ENCODE measurements at places on chromosomes 6 and 20. TPM values are rescaled to one million over a fixed set of nuclear protein-coding genes. Genes with fewer than 3 reads are reported as not detected.
A peak's percentile ranks its signal among the peaks of the same experiment; 100 is the strongest.

The CCDC167 gene
- total RNA-seq = 24.4 TPM

DNA sequence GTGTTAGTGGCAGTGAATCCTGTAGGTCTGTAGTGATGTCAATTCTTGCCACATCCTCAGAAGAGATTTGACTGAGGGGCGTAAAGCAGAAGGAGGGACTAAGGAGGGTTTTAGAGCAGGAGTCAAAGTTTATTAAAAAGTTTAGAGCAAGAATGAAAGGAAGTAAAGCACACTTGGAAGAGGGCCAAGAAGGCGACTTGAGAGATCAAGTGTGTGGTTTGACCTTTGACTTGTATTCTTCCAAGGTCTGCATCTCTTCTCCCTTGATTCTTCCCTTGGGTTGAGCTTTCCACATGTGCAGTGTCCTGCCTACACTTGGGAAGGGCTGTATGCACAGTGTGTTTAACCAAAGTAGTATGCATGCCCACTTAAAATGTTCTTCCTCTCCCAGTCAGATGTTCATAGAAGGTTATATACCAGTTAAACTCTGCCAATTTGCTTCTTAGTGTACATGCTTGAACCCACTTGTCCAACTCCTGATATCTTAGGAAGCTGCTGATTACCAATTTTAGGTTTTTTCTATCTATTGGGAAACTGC, 627.6 kb downstream of the MMUT start:
- DNase-seq = peak; percentile 45

The SLA2 gene
- total RNA-seq = not detected

DNA sequence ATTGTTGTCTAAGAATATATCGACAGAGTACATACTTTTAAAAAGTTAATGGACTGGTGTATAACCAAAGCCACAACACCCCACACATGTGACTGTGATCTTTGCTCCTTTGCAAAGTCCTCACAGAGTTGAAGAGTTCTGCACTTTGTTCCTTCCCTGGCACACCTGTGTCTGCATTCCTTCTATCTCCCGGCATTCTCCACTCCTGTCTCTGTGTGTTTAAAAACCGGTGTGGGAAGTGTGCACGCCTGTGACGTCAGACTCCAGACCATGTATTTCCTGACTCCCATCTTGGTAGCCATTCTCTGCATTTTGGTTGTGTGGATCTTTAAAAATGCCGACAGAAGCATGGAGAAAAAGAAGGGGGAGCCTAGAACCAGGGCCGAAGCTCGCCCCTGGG, at the start of gene IYD:
Gene IYD, plus strand, starts transcription at position 251 of the 400 bp plus-strand sequence. Its CDS starts 20 bp downstream, at position 271.
- DNase-seq = no peak

DNA sequence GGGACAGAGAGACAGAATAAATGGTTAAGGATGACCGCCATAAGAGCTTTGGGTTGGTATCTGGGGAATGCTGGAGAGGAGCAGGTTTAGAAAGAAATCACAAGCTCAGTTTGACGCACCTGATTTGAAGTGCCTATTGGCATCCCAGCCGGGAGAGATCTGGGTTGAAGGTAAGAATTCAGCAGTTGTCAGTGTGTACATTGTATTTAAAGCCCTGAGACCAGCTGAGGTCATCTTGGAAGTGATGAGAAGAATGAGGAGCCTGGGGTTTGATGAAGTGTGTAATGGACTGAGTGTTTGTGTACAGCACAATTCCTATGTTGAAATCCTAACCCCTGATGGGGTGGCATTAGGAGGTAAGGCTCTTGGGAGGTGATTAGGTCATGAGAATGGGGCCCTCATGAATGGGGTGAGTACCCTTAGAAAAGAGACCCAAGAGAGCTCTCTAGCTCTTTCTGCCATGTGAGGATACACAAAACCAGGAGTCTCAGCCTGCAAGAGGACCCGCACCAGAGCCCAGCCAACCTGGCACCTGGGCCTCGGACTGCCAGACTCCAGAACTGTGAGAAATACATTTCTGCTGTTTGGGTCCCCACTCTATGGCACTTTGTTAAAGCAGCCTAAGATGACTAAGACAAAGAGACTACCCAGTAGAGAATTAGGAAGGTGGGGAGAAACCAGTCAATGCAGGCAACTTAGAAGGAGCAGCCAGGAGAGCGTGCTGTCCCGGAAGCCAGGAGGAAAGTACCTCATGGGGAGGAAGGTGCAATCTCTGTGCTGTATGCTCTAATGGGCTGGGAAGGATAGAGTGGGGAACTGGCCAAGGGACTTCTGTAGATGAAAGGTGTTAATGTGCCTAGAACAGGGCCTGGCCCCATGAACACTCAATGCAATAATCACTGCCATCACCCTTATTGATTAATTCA, 133.7 kb upstream of the SLC24A3 start:
- DNase-seq = no peak

GRCh38 chr6:136058852-136059251, 191.3 kb downstream of the MTFR2 start:
- DNase-seq = no peak

DNA sequence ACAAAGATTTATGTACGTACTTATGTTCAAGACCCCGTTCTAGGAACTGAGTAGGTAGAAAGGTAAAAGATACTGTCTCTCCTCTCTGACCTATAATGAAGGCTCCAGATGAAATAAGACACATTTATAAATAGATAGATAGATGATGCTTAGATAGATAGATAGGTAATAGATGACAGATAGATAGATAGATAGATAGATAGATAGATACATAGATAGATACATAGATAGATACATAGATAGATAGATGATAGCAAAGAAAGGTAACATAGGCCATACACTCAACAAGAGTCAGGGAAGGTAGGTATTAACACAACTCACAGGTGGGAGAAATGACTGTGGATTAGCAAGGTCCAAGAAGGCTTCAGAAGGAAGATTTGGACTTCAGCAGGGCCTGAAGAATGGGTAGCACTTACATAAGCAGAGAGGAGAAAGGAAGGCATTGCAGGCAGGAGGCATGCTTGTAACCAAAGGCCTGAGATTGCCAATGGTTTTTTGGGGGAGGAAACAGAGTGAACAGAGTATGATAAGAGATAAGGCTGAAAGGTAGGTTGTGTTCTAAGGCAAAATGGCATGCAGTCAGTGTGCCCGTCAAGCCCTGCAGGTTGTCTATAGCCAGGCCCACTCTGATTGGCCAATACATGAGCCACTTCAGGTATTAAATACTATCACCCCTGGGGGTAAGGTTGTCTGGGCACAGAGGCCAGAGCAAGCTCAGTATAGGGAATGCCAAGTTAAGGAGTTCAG, 7.7 kb upstream of the MYB start:
- no peak for DNase-seq

GRCh38 chr6:81764531-81764930, 12.1 kb upstream of the TENT5A start:
- DNase-seq = no peak

DNA sequence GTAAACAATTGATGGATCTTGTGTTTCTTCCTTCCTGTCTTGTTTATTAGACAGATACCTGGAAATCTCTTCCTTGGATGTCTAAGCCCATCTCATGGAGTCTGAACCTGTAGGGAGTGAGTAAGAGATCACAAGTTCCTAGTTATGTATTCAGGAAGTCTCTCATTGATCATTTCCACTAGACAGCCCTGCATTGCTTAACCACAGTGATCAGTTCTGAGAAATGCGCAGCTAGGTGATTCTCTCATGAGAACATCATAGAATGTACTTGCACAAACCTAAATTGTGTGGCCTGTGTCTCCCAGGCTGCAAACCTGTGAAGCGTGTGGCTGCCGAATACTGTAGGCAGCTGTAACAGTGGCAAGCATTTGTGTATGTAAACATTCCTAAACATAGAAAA, 39.1 kb downstream of the FAM120B start:
- DNase-seq = no peak

Measured in MCF 10A (cell line).